Fibroblast of lung (primary cell): ENCODE measurements at places on chromosomes 4 and X.

DNA sequence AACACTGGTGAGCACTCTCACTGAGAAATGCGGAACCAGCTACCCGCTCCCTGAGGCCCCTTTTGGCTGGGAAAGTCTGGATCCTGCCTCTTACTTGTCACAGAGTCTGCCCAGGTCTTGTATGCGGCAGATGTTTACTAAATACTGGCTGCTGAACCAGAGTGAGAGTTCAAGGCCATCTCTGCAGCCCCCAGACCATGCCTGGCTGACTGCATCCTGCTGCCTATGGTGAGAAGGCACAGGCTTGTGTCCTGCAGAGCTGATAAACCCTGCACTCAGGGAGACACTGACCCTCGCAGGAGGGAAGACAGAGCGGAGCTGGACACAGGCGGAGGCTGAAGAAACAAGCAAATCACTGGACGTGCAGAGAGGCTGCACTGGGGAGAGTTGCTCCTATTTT is 46.5 kb downstream of the JAKMIP1 start:
- DNase-seq: no peak

DNA sequence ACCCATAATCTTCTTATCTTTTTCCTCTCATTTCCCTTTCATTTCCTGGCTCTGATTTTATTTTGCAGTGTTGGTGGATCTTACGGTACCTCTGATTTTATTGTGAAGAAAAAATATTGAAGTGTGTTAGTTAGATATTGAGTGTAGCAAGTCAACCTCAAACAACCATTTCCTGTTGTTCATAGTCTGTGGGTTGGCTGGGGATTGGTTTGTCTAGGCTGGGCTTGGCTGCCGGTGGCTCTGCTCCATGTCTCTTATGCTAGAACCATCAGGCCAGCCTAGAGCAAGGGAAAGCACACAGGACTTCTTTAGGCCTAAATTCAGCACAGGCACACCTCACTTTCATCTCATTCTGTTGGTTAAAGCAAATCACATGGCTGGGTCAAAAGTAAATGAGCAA is 383.1 kb upstream of the LCORL start:
- DNase-seq: no peak

- peak; percentile 87 for DNase-seq
Measured at GRCh38 chr4:114078636-114079035, 99.2 kb upstream of the ARSJ start.

GRCh38 chr4:169246957-169247396 is 23.8 kb downstream of the SH3RF1 start:
- no peak for DNase-seq

- no peak for DNase-seq
Measured at GRCh38 chr4:83922402-83922801, 386.5 kb downstream of the GPAT3 start.

- peak; percentile 35 for DNase-seq
Measured at GRCh38 chr4:100367451-100367850, 150.4 kb downstream of the EMCN start.

DNA sequence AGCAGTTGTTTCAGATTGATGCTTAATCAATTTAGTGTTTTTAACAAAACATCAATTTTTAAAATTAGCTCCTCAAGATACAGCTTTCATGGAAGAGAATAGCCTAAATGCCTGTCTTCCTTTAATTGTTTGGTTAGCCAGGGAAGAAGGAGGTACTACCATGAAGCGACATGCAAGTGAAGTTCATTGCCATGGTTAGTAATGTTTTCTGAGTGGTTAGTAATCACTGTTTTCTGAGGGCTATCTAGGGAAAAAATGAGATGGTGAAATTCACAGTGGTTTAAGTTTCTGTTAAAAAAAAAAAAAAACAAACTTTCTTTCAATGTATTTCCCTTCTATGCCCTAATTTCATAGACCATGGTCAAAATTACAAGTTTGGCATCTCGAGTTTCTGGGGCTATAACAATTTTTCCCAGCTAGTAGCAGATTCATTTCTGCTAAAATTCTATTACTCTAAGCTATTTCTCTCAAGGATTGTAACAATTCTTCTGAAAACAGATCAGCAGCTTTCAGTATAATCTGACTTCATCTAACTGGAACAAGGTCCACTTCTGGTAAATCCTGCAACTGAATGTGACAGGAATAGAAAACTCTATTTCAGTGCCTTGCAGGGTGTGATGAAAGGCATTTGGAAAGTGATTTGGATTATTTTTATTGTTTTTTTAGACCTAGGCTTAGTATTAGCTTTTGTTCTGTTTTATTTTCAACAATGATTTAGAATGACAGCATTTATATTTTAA is 157.0 kb downstream of the PCDH18 start:
- no peak for DNase-seq

GRCh38 chrX:44054863-44055601 is 81.8 kb upstream of the NDP start:
- DNase-seq: no peak

GRCh38 chrX:40050532-40050931 is 47.2 kb downstream of the BCOR start:
- DNase-seq: no peak

DNA sequence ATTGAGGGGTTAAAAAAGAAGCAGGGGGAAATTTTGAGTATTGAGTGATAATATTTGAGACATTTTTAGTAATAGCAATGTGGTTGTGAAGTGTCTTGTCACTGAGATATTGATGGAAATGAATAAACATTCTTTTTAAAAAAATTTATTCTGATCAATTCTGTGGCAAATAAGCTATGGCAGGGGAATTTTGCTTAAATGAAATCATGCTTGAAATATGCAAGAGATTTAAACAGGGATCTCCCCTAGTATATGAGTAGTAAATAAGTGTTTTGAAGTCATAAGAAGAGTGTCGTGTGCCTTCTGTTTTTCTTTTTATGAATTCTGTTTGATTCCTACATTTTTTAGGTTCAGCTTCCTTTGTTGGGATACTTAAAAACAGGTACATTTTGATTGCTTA is 23.2 kb downstream of the IL15 start:
- DNase-seq: no peak

- DNase-seq: no peak
Measured at GRCh38 chr4:39357002-39357401, 9.2 kb downstream of the RFC1 start.

DNA sequence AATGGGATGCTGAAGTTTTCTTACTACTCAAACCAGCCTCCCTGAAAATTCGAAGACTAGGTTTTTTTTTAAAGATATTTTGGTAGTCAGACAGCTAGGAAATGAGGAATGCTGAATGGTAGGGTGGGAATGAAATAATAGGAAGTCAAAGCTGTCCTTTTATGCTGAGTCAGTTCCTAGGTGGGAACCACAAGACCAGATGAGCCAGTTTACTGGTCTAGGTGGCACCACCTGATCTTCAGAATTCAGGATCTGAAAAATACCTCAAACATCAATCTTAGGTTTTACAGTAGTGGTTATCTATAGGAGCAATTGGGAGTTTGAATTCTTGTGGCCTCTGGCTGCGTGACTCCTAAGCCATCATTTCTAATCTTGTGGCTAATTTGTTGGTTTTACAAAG is 183.1 kb upstream of the GALNT7 start:
- DNase-seq: no peak

- DNase-seq: peak; percentile 40
Measured at GRCh38 chr4:100983426-100983825, 363.9 kb downstream of the PPP3CA start.

DNA sequence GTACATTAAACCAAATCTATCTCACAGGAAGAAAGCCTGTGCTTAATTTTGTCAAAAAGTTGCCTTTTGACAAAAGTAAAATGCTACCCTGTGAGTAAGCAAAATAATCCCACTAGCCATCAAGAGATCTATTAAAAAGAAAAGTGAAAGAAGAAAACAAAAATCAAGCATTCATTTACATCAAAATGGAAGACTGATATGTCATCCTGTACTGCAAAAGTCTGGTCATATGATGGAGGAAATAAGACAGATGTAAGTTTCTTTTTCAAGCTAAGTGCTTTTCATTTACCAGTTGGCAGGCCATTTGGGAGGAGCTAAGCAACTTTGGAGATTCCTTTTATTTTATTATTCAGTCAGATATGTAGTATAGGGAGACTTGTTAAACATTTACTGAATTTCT is 387.4 kb downstream of the SPOCK3 start:
- DNase-seq: no peak
